ENCODE measurements at places on chromosomes 7 and 10.
A peak's percentile ranks its signal among the peaks of the same experiment; 100 is the strongest.

DNA sequence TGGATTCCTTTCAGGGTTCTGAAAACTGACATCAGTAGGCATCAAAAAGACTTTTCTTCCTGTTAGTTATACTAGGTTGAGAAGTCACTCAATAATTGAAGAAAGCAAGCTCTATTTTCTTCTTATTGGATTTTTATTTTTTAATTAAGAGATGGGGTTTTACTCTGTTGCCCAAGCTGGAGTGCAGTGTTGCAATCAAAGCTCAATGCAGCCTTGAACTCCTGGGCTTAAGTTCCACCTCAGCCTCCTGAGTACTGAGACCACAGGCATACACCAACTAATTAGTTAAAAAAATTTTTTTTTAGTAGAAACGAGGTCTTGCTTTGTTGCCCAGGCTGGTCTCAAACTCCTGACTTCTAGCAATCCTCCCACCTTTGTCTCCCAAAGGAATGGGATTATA is 28.0 kb downstream of the PIP4K2A start:
- DNase-seq = no peak

DNA sequence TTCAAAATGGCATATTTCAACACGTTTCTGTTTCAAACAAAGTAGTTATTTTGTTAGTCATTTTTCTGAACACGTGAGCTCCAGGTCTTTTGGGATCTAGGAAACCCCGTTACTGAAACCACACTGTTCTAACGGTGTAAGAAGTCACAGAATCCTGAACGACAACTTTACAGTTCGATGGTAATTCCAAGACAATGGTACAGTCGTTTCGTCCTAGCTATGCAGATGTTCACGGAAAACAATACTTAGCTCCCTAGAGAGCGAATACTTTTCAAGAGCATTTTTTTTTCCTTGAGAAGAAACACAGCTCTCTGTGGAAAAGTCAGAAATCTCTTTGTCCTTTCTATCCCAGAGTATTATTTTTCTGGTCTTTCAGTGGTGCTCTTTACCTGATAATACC is 254.1 kb downstream of the ADARB2 start:
- DNase-seq = no peak

- no peak for DNase-seq
These were observed 152.5 kb downstream of the LCOR start for GRCh38 chr10:96984541-96985131.

GRCh38 chr10:11168423-11169090 is 150.9 kb downstream of the CELF2 start:
- no peak for DNase-seq

DNA sequence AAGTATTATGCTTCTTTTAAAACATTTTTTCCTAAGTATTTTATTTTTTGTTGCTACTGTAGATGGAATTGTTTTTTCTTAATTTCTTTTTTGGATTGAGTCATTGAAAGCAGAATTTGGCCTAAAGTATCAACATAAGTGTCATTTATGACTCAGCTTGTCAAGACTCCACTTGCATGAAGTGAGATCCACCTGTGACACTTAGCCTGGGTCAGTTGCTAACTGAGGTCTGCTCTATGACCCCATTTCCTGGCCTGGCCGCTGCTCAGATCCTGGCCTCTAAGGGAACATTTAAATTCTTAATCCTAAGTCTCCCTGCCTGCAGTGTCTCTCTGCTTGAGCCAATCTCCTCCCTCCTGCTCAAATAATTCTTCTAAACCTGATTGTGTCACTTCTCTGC is 35.5 kb downstream of the TMEM270 start:
- peak; percentile 59 for DNase-seq

- DNase-seq = peak; percentile 93
These were observed 23.6 kb downstream of the TSPAN15 start for GRCh38 chr10:69474742-69475432.
